ENCODE measurements at places on chromosomes 13 and 19.

DNA sequence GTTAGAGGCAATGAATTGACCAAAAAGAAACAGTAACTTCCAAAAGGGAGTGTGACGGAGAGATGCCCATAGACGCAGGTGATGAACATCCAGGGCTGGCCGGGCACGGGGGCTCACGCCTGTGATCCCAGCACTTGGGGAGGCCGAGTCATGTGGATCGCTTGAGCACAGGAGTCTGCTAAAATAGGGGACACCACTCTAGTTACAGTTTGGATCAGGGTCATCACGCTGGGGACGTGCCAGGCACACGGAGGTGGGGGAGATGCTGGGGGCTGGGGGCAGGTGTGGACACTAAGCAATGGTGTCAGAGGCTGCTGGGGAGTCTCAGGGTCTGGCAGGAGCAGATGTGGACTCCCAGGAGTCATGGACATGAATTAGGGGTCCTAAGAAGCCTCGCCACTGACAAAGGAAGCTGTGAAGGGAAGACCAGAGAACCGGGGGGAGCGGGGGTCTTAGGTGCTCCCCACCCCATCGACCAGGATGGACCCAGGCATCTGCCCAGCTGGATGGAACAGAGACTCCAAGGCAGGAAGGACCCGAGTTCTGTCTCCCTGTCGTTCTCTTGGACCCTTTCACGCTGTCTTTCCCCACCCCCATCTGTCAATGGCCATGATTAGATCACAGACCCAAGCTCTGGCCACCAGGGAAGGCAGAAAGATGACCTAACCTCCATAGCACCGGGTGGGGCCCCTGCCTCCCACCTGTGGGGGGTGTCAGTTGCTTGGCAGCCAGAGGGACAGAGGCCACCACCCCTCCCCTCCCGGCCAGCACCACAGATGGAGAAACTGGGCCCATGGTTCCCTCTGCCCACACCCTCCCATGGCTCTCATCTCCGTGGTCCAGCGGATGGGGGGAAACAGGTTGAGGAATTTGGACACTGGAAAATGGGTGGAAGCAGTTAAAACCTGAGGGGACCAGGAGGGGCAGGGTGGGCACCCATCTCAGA, 19.6 kb downstream of the CCDC8 start:
- DNase-seq: no peak

DNA sequence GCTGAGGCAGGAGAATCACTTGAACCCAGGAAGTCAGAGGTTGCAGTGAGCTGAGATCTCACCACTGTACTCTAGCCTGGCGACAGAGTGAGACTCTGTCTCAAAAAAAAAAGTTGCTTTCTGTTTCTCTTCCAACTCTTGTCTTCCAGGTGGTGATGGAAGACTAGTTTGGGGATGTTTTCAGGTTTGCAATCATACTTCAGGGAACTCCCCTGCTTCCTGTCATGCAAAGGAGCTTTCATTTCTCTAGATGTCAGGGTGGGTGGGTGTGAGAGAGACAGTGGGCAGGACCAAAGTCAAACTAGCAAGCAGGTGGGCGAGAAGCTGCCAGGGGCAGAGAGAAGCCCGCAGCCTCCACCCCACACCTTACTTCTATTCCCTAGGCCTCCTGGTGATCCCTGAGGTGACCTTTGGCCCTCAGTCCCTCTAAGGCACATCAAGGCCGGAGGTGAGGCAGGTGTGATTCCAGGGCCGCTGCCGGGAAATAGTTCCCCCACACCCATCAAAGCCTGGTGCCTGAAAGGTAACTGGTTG, 25.7 kb downstream of the CCNE1 start:
- no peak for DNase-seq

DNA sequence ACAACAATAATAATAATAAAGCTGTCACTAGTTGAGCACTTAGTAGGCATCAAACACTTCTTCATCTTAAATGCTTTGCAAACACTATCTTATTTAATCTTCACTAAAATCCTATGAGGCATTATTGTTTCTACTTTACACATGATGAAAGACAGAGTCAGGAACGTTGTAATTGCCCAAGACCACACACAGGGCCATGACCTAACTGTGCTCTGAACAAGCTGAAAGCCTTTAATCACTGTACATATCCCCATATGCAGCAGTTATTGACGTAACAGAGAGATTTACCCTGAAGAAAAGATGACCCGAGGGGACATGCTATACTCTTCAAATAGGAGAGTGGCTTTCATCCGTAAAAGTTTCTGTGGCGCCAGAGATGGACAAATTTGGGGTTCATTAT, 53.0 kb downstream of the SACS start:
- DNase-seq: peak; percentile 90

GRCh38 chr19:32336259-32337083, 8.9 kb upstream of the ZNF507 start:
- peak; percentile 81 for DNase-seq

DNA sequence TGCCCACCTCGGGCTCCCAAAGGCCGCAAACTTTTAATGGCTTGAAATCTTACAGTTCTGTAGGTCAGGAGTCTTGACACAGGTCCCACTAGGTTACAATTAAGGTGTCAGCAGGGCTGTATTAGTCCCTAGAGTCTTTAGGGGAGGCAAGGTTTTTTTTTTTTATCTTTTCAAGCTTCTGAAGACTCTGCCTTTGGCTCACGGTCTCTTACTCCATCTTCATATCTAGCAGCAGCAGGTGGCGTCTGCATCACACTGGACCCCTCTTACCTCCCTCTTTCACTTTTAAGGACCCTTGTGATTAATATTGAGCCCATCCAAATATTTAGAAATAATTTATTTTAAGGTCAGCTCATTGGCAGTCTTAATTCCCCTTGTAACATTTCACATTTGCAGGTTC, 11.6 kb downstream of the MIR17HG start:
- DNase-seq: no peak

- DNase-seq: no peak
These were observed 1241.5 kb upstream of the SPRY2 start for GRCh38 chr13:81582381-81582780.

DNA sequence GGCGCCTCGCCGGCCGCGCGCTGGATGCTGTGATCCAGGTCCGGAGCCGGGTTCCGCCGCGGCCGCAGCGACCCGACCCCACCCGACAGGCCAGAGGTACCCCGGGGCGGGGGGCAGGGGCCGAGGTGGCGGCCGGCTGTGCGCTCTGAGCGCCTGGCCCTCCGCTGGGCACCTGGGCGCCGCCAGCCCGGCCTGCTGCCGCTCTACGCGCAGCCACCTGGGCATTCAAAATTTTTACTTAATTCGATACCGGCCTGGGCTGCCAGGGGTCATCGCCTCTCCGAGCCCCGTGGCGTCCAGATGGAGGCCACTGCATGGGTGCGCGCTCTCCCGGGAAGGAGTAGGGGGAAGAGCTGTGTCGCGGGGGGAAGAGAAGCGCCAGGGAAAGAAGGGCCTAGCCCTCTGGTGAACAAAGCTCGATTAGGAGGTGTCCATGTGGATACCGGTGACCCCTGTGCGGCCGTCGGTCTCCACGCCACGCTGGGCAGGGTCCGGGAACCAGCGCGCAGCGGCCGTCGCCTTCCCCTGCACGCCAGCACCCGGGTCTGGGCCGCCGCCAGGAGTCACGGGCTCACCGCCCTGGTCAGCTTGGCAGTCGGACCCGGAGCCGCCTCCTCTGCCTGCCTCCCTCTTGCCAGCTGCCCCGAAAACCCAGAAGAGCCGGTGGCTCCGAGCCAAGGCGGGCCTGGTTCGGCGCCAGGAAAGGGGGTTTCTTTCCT, 666 bp downstream of the BIVM start:
- DNase-seq: peak; percentile 30

GRCh38 chr13:106651442-106651841, 83.5 kb upstream of the ARGLU1 start:
- peak; percentile 36 for DNase-seq

- peak; percentile 90 for DNase-seq
These were observed 17.7 kb downstream of the RFX2 start for GRCh38 chr19:6092329-6093286.

GRCh38 chr13:97434397-97435201, 630 bp downstream of the RAP2A start:
- DNase-seq: no peak

GRCh38 chr19:8161135-8161646, 11.8 kb upstream of the FBN3 start:
- DNase-seq: peak; percentile 17

GRCh38 chr13:105804561-105805190, 730.8 kb downstream of the EFNB2 start:
- peak; percentile 82 for DNase-seq

DNA sequence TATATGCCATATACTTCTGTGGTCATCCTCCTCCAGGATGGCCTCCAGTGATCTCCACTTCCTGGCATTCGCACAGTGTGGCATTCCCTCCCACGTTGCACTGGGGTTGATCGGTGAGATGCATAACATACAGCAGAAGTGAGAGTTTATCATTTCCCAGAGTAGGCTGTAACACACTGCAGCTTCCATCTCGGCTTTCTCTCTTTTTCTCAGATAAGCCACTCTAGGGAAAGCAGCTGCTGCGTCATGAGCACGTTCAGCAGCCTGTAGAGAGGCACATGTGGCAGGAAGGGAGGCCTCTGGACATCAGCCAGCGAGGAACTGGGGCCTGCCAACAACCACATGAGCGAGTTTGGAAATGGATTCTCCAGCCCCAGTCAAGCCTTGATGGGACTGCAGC, 807.1 kb downstream of the DIAPH3 start:
- DNase-seq: peak; percentile 55

DNA sequence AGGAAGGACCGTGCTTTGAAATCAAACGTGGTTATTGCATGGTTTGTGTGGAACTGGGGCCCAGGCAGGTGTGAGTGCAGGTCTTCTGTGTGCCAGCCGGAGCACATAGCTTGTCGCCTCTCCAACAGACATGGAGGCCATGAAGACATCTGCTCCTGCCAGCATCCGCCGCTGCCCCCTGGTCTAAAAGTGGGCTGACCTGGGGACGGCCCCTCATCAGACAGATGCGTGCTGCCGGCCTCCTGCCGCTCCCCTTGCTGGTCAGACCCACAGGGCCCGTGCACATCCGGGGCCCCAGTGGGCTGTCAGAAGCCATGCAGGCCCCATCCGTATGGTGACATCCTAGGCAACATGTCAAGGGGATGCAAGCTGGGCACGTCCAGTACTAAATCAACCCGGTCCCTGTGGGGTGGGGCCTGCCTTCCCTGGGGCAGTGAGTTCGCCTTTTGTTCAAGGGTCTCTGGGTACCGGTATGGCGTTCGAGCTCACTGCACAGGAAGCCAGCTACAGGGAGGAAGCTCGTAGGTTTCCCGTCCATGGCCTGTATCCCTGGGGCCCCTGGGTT, 88.0 kb upstream of the MCF2L start:
- DNase-seq: no peak

GRCh38 chr19:6610934-6611852, 20.2 kb upstream of the CD70 start:
- peak; percentile 99 for DNase-seq

GRCh38 chr19:33075519-33075918, 5.5 kb upstream of the GPATCH1 start:
- DNase-seq: no peak

DNA sequence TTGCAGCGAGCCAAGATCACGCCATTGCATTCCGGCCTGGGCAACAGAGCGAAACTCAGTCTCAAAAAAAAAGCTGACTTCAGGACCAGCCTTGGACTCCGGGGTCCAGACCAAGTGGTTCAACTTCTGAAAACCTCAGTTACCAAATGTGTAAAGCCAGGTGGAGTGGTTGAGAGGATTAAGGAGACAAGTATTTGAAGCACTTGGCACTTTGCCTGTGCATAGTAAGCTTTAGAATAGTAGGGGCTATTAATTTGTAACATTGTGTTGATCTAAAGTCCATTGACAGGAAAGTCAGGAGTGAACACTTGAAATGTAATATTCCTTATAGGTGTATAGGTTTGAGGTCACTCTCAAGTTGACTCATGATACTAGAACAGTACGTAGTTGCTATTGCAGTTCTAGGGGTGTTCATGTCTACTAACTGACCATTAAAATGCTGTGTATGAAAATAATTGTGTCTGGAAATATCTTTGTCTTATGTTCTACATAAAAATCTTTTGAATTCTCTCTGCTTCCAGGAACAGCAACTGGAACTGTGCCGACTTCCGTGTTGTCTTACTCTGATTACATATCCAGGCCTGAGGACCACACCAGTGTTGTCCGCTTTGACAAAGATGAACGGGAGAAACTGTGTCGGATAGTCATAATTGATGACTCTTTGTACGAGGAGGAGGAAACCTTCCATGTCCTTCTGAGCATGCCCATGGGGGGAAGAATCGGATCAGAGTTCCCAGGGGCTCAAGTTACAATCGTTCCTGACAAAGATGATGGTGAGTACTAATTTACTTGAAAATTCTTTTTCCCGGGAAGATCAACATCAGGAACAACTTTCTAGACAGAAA, 97.4 kb downstream of the FREM2 start:
- DNase-seq: peak; percentile 13

- no peak for DNase-seq
These were observed 13.5 kb downstream of the KCTD12 start for GRCh38 chr13:76872675-76873074.

DNA sequence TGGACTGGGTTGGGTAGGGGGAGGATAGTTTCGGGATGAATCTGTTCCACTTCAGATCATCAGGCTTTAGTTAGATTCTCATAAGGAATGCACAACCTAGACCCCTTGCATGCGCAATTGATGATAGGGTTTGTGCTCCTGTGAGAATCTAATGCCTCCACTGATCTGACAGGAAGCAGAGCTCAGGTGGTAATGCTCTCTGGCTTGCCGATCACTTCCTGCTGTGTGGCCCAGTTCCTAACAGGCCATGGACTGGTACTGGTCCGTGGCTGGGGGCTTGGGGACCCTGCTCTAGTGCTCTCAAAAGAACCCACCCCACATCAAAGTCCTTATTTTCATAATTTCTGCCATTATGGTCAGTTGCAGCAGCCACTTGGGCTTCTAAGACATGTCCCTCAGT, 30.1 kb downstream of the DNAJC3 start:
- no peak for DNase-seq

DNA sequence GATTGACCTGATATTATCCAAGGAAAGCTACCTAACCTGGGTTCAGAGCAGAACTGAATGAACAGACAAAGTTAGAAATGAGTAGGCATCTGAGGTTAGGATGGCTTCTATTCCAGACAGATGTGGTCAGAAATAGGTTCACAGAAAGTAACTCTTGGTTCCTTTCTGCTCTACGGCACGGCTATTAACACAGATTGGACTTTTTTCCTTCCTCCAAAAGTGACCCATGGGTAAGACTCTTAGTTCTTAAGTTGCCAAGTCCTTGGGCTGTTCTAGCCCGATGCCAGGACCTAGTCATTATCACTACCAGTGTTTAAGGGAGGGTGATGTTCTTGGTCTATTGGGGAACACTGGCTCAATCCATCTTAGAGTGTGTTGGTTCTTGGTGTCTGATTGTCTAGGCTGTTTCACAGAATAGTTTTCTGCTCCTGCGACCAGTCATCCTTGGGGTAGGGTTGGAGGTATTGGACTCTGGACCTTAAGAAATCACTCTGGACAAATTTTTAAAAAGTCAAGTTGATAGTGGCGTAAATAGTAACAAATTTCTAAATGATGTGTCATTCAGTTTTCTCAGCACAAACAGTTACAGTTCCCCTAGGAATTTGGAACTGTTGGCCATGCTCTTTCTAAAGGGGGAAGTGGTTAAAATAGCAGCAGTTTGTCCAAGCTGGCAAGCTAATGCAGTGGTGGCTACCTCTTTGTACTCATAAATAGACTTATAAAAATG, 60.1 kb upstream of the MYCBP2 start:
- peak; percentile 43 for DNase-seq

- DNase-seq: no peak
These were observed 8.9 kb downstream of the COG3 start for GRCh38 chr13:45473627-45474026.

- no peak for DNase-seq
These were observed 41.7 kb downstream of the ZNF85 start for GRCh38 chr19:20964798-20965197.
